ENCODE measurements at places on chromosomes 7 and 10. TPM values are rescaled to one million over a fixed set of nuclear protein-coding genes. Genes with fewer than 3 reads are reported as not detected.

SFXN2 gene
- total RNA-seq, result 2.4 TPM

NUTM2B gene
- total RNA-seq, result 0.12 TPM

OPN1SW gene
- not detected for total RNA-seq

CYP3A4 gene
- not detected for total RNA-seq

GPR158 gene
- total RNA-seq, result 0.06 TPM

FAM13C gene
- total RNA-seq, result 0.10 TPM

TBXAS1 gene
- 4.0 TPM for total RNA-seq

RNF32 gene
- total RNA-seq, result 1.4 TPM

C10orf105 gene
- not detected for total RNA-seq

GIMAP6 gene
- total RNA-seq, result not detected

CYP17A1 gene
- not detected for total RNA-seq

NKX6-2 gene
- total RNA-seq, result not detected

ICA1 gene
- 17.1 TPM for total RNA-seq

ZNF25 gene
- 9.4 TPM for total RNA-seq

COPS6 gene
- 59.3 TPM for total RNA-seq

C10orf62 gene
- 0.12 TPM for total RNA-seq

KIN gene
- 14.7 TPM for total RNA-seq

MYH16 gene
- total RNA-seq, result not detected

NKX1-2 gene
- total RNA-seq, result 0.02 TPM

DMBT1 gene
- total RNA-seq, result 0.02 TPM

PRSS37 gene
- total RNA-seq, result not detected

ACSM6 gene
- total RNA-seq, result not detected

H2BK1 gene
- total RNA-seq, result not detected

COL26A1 gene
- 0.09 TPM for total RNA-seq

KCNIP2 gene
- 2.0 TPM for total RNA-seq

ABCC2 gene
- 191 TPM for total RNA-seq

ENTPD1 gene
- not detected for total RNA-seq

ZNF775 gene
- 4.4 TPM for total RNA-seq

TFAM gene
- 69.6 TPM for total RNA-seq

IDE gene
- 61.0 TPM for total RNA-seq

STEAP4 gene
- 0.10 TPM for total RNA-seq

GARIN1A gene
- total RNA-seq, result 0.03 TPM

ELOVL3 gene
- total RNA-seq, result not detected

TRPV5 gene
- not detected for total RNA-seq

DEPP1 gene
- 0.89 TPM for total RNA-seq

GIMAP2 gene
- 3.1 TPM for total RNA-seq
